ENCODE measurements at places on chromosomes 1 and 21.

- DNase-seq: no peak
These were observed 100.9 kb upstream of the RUNX3 start for GRCh38 chr1:25030674-25031589.

GRCh38 chr1:41723786-41724185 lies 194.9 kb downstream of the HIVEP3 start:
- no peak for DNase-seq

DNA sequence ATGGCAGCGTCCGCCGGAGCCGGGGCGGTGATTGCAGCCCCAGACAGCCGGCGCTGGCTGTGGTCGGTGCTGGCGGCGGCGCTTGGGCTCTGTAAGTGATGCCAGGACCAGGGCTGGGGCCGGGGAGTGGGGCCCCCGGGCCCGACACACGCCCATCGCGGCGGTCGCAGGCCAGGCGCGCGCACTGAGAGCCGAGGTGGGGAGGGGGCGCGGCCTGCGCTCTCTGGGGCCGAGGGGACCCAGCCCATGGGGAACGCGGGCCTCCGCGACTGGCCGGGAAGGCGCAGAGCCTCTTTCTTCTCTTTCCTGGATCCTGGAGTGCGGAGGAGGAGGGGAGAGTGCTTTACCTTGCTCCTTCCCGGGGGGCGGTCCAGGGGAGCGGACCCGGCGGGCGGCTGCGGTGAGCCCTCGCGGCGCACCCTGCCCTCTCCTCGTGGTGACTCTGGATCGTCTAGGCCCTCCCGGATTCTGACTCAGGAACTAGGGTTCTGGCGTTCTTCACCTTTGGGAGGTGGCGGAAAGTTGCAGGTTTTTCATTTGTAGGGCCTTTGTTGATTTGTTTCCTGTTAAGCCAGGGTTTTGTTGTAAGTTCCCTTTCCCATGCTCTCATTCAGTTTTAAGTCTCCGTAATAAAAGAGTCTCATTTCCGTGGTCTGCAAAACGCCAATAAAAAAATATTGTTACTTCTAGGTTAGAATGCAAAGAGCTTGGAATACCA lies 529 bp downstream of the MPZL1 start:
- no peak for DNase-seq

GRCh38 chr1:234956821-234957329 lies 171.8 kb downstream of the TOMM20 start:
- DNase-seq: no peak

DNA sequence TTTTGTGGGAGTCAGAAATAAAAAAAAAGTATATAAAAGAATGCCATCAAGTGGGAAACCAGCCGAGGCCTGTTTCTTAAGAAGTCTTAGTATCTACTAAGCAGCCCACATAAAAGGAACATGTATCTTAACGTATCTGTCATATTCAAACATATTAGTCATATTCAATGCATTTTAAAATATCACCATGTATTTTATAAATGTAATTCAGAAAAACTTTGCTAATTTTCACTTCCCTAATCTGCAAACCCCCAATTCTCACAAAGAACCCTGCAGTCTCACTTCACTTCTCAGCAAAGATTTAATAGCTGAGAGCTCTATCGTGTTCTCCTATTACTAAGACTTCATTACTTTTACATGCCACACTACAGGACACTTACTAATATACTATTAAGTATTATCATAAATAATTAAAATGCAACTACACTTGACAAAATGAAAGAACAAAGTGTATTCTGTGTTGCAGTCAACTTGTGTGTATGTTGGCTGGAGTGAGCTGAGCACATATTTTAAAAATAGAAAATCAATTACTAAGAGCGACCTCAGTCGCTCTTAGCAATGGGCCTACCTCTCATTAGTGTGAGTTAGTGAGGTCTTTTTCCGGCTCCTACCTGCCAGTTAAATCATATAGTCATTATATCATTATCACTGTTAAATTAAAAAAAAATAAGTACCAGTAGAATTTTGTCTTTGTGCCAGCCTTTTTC lies 484.3 kb downstream of the LMO4 start:
- no peak for DNase-seq

DNA sequence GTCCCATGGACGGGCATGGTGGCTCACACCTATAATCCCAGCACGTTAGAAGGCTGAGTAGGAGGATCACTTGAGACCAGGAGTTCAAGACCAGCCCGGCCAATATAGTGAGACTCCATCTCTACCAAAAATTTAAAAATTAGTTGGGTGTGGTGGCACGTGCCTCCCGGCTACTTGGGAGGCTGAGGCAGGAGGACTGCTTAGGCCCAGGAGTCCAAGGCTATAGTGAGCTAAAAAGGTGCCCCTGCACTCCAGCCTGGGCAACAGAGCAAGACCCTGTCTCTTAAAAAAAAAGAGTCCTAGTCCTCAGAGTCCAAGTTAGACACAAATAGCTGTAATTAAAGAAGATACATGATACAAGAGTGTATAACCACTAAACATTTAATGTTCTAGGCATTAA lies 20.1 kb downstream of the TRIT1 start:
- no peak for DNase-seq

DNA sequence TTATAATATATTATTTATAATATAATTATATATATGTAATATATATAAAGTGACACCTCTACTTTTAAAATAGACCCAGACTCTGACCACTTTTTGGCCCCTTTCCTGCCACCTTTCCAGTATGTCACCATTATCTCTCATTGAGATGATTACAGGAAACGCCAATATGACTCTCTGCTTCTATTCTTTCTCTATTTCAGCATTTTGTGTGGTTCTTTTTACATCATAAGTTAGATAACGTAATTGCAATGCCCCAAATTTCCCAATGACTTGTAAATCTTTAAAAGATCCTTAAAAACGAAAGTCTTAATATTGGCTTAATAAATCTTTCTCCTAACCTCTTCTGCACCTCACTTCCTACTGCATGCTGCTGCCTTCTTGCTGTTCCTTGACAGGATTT lies 8.1 kb upstream of the GBP5 start:
- DNase-seq: no peak

DNA sequence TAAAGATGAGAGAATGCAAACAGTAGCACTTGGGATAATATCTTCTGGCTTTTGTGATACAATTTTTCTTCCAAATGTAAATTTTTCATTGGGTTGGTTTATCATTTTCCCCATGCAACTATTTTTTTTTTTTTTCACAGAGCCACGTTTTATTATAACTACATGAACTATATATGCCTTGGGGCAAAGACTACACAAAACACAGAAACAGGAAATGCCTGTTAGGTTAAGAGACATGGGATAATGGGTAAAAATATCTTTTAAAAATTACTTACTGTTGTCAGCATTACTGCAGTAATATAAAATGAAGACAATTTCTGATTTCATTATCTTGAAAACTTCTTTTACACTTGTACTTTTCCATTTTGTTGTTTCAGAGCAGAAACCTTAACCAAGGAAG lies 74.6 kb downstream of the DISP1 start:
- DNase-seq: no peak

DNA sequence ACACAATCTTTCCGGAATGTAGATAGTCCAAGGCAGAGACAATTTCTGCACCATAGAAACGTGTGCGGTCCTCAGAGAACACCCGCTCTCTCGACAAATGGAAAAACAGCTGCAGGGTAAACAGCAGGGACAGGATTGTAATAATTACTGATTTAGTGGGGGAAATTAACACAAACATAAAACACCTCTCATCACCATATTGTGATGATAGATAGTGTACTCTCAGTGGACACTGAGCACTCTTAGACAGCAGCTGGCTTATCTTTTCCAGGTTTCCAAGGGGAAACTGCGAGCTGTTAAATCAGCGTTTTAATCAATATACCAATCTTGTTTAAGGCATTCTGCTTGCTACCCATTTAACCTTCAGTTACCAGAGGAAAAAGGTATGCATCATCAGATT lies 277.1 kb downstream of the AKT3 start:
- DNase-seq: no peak

DNA sequence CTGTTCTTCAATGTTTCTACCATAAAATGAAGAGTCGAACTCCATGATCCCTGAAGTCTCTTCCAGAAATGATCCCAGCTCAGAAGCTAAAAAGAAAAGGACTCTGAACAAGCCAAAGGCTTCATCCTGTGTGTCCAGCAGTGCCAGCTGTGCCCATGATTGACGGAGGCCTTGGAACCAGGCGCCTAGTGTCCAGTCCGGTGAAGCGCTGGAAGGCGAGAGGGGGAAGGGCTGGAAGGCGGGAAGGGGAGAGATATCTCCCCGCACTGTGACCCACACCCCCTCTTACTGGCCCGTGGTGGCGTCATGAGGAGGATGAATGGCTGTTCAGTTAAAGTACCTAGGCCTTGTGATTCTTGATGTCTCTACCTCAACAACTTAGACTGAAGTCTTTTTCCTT lies 10.4 kb upstream of the PLEKHA6 start:
- no peak for DNase-seq

GRCh38 chr1:200337831-200338230 lies 72.0 kb downstream of the ZNF281 start:
- no peak for DNase-seq

- DNase-seq: no peak
These were observed 33.6 kb downstream of the LRRN2 start for GRCh38 chr1:204651843-204652421.

DNA sequence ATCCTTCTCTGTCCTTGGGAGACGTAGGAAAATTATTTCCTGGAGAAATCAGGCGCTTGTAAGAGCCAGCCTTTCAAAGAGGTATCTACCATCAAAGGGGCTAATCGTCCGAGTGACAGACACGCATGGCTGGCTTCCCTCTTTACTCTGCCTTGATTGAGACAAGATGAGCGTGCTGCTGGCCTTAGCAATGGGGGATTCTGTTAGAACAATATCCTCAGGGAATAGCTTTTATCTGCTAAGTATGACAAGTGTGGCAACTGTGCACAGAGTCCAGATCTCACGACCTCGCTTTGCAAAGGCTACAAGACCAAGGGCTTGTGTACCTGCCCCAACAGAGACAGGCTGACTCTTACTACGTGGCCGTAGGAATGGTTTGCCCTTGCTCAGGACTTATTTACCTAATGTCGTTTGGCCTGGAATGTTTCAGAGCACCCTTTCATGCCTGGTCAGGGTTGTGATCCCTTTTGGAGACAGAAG lies 417.1 kb downstream of the KIF26B start:
- DNase-seq: no peak

DNA sequence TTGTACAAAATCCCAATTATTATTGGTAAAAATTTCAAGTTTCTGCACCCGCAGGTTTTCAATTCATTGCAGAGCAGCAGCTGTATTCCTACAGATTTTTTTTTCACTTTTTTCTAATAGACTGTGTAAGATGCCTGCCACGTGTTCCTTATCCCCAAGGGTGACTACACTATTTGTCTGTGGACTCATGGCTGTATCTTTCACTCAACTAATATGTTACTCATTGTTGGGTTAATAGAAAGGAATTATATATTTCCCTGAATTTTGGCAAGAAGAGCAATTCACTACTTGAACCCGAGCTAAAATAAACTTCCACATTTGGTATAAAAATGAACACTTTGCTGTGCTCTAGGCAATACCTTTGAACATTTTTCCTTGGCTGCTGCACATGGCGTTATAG lies 158.7 kb downstream of the NCAM2 start:
- DNase-seq: no peak

DNA sequence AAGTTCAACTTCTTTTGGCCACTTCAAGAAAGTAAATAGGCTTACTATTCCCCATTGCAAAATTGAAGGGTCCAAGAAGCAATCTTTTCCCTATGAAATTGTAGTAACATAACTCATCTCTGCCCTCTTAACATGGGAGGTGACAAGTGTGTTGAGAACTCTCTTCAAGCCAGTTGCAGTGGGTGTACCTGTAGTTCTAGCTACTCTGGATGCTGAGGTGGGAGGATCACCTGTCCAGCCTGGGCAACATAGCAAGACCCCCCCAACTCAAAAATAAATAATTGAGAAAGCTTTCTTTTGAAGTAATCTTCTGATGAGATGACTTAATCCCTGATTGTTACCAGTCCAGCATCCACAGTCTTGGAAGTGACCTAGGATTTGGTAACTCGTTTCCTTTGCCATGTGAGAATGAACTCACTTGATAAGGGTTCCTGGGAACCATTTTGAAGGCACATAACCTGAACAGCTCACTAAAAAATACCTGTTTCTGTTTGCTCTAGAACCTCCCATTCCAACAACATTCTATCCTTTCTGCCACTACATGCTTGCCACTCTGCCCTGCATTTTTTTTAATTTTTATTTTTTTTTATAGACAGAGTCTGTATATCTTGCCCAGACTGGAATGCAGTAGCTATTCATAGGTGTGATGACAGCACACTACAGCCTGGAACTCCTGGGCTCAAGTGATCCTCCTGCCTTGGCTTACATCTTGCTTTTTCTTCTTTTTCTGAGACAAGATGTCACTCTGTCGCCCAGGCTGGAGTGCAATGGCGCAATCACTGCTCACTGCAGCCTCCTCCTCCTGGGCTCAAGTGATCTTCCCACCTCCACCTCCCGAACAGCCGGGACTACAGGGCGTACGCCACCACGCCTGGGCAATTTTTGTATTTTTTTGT lies 1.4 kb upstream of the IPO9 start:
- no peak for DNase-seq

GRCh38 chr21:44003307-44003966 lies 8.7 kb upstream of the TRAPPC10 start:
- no peak for DNase-seq

DNA sequence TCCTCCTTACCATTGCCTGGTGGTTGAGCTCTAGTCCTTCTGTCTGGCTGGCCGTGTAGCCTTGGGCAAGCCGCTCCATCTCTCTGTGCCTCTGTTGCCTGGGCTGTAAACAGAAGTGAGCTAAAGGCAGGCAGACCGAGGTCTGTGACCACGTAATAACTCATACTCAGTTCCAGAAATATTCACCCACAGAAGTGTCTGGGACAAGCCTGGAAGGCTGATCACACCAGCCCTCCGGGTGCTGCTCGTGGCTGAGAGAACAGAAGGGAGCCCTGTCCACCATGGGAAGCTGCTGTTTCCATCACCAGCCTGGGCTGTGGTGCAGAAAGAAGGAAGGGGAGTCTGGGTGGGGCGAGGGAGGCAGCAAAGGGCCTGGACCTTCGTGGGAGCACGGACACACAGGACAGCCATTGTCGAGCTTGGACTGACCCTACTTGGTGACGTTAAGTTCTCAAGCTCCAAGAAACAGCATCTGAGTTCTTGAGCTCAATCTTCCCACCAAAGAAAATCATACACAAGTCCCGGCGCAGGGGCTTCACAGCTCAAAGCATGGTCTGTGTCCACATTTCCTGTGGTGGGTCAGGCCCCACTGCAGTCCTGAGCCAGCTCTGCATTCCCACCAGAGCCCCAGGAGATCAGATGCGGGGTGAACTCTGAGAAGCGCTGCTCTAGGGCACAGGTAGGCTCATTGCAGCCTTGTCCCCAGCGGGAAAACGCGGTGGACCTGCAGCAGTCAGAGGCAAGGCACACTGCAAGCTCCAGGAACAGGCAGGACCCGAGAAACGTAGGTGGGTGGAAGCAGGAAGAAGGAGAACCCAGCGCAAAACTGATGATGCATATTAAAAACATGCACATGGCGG lies 61.8 kb downstream of the RUNX3 start:
- DNase-seq: no peak

Measured in cortex of kidney (tissue), 1 donor.